Stimulated activated CD8-positive, alpha-beta memory T cell treated with anti-CD3 and anti-CD28 coated beads, Interleukin-2, amount 100 ng/mL, for 1 hour (primary cell): ENCODE measurements at places on chromosomes 6 and 20.

GRCh38 chr20:39016506-39016905, 54.4 kb downstream of the DHX35 start:
- no peak for DNase-seq

GRCh38 chr6:53737746-53738145, 57.1 kb upstream of the LRRC1 start:
- DNase-seq, result no peak

DNA sequence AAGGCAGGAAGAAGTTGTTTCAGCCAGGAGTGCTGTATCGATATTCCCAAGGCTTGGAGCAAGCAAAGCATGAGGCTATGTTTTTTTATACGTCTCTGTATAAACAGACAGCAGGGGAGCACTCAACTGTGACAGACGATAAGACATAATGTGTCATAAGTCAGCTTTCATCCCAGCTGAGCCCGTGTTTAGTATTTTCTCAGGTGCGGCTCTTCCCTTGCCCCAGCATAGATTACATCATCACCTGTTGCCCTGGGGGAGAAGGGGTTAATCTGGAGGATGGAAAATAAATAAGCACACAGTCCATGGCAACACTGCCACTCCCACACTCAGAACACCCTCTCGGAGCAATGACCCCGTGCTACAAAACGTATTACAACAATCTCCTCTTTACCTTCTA, 22.1 kb upstream of the KCNK5 start:
- DNase-seq, result no peak

GRCh38 chr6:106167096-106167814, 81.1 kb downstream of the PRDM1 start:
- DNase-seq, result no peak

DNA sequence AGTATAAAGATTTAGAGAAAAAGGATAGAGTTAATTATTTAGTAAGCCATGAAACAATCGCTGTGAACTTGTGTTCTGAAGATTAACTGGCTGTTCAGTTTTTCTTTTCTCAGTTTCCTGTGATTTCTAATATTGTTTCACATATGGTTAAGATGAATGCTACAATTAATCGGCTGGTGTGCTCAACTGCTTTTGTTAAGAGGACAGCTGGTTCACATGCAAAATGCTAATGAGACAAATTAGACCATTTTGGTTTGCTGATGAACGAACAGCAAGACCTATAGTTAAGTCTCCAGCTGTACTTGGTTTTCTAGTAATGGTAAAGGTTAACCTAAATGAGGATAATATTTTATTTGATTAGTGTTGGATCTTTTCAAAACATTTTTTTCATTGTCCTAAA, 10.8 kb upstream of the NHSL1 start:
- no peak for DNase-seq
